ENCODE measurements at places on chromosomes 7 and 10.
A peak's percentile ranks its signal among the peaks of the same experiment; 100 is the strongest.

DNA sequence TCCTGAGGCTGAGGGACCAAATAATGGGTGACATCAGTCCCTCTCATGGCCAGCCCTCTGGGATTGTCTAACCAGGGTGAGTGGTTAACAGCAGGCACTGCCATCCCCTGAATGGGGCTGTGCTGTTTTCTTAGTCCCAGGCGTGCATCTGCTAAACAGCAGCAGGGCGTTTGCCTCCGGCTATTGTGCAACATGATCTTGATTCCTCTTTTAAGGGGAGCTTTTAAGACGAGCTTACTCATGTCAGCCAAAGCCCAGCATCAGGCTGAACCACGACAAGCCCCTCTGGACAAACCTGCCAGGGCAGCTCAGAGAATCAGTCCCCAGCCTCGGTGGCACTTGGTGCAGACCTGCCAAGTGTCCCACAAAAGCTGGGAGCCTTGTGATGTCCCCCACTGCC is 16.2 kb upstream of the IGFBP3 start:
- DNase-seq = no peak

GRCh38 chr10:73940634-73941221 is 29.8 kb downstream of the PLAU start:
- DNase-seq = peak; percentile 76

GRCh38 chr7:84372712-84373111 is 178.1 kb upstream of the SEMA3A start:
- peak; percentile 22 for DNase-seq

DNA sequence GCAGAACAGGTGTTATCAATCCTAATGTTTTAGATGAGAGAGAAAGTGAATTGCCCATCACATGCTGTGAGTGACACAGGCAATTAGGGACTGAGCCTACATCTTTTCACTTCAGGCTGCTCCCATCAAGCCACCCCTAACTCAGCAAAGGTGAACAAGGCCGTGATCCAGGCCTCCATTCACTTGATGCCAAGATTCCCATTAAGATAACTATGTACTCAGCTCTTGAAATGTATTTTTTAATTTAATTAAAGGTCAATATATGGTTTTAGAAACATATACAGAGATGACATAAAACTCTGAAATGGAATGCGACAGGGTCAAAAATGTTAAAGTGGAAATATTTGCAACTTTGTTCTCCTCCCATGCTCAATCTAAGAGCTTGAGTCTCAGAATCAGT is 27.9 kb upstream of the UBE2H start:
- no peak for DNase-seq

DNA sequence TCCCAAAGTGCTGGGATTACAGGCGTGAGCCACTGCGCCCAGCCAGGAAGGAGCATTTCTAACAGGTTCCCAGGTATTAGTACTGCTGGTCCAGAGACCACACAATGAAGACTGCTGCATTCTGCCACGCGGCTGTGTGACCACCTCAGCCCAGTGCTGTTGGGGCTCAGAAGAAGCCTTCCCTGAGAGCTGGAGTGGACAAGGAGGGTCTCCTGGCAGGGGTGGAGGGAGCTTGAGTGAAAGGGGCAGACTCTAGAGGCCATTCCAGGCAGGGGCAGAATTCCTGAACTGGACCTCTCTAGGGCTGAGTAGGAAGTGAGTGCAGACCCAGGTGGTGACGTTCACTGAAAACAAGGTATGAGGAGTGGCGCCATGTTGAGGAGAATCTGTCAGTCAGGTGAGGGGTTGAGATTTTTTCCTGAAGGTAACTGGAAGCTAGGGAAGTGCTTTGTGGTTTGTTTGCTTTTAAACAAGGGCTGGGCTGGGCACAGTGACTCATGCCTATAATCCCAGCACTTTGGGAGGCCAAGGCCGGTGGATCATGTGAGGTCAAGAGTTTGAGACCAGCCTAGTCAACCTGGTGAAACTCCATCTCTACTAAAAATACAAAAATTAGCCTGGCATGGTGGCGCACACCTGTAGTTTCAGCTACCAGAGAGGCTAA is 67.6 kb downstream of the TACC2 start:
- no peak for DNase-seq

Data from fibroblast of skin of abdomen (primary cell).